Activated naive CD4-positive, alpha-beta T cell treated with anti-CD3 and anti-CD28 coated beads, Interleukin-2, amount 50 U/mL, for 72 hours (primary cell): ENCODE measurements at places on chromosomes 5 and 9. TPM values are rescaled to one million over a fixed set of nuclear protein-coding genes. Genes with fewer than 3 reads are reported as not detected.

The SLC6A19 gene
- not detected for total RNA-seq

The STOM gene
- 53.5 TPM for total RNA-seq

The KLHL9 gene
- total RNA-seq = 14.8 TPM

The COX7C gene
- 547 TPM for total RNA-seq

The CYSRT1 gene
- total RNA-seq = 0.64 TPM

The CCDC192 gene
- total RNA-seq = not detected
